ENCODE measurements at places on chromosomes 16 and 17.
A peak's percentile ranks its signal among the peaks of the same experiment; 100 is the strongest.

GRCh38 chr17:61728297-61728836 is 135.0 kb downstream of the BRIP1 start:
- no peak for DNase-seq

- DNase-seq = peak; percentile 85
These were observed at the start of gene PER1 for GRCh38 chr17:8152112-8152775. Gene PER1, minus strand, starts transcription at chr17:8152404. Its CDS starts 1,698 bp downstream, at chr17:8150706.

DNA sequence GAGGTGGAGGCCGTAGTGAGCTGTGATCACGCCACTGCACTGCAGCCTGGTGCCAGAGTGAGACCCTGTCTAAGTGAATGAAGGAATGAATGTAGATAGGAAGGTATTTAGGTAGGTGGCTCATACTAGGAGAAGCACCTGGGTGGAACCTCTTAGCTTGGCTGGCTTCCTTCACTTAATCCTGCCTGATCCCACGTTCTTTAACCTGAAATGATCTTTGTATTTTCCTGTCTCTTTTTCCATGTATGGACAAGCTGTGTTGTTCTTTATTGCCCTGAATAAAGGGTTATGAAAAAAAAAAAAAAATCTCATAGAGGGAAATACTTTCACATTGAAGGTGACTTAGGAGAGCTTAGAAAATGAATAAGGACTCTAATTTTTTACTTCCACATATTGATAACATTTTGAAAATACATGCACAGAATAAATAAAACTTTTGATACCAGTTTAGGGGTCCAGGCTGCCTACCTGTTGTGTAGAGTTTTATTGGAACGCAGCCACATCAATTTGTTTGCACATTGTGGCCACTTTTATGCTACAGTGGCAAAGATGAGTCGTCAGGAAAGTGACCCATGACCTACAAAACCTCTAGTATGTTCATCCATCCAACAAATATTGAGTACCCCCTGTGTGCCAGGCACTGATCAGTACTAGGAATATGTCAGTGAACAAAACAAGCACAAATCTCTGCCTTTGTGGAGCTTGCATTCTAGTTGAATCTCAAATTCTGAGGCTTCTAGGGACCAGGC is 44.6 kb downstream of the VPS35L start:
- no peak for DNase-seq

DNA sequence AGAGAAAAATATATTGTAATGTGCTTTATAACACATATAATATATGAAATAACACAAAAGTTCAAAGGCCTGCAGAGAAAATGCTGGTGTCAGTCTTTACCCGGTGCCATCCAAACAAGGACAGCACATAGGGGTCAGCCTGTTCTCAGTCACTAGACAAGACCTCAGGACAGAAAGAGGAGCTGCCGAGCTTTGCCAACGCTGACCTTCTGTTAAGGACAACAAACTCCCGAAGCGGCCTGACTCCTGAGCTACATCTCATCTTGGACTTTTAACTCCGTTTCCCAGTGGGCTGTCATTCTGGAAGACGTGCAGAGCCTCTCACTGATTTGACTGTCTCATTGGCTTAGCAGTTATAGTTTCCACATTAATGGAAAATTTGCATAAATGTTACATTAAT is 6.9 kb downstream of the ELAC2 start:
- DNase-seq = no peak

DNA sequence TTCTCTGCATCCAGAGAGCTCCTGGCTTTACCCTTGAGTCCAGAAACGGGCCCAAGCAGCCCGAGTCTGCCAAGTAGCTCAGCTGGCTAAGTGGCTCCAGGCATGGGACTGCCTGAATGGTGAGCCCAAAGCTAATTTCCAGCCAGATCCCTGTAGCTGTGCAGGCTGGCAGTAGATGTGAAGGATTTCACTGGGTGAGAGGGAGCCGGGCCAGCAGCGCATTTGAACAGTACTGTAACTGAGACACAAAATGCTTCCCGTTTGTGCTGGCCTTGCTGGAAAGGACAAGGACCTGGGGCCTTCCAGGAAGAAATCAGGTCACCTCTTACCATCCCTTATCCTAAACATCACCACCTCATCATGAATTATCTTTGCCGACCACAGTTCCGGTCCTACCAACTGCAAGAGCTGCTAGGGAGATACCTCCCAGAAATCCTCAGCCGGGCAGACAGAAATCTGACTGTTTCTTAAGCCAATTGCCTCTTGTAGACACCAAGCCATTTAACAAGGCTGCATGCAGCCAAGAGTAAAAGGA is 3.7 kb downstream of the TIMP2 start:
- no peak for DNase-seq

GRCh38 chr16:78906135-78906534 is 694.4 kb downstream of the MAF start:
- no peak for DNase-seq

DNA sequence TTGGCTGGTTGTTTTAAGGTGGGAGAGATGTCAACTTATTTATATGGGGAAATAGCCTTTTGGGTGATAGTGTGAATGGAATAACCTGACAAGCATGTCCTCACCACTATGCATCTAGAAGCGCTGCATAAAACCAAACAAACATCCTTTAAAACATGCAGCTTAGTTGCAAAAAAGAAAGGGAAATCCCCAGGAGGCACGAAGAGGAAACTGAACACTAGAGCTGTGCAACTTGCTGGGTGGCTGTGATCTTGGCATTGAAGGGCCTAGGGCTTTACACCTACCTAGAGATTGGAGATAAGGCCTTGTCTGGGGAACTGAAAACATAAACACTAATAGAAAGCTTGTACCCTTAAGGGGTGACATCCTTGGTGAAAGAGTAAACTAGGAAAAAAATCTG is 7.3 kb downstream of the C16orf54 start:
- DNase-seq = peak; percentile 53

DNA sequence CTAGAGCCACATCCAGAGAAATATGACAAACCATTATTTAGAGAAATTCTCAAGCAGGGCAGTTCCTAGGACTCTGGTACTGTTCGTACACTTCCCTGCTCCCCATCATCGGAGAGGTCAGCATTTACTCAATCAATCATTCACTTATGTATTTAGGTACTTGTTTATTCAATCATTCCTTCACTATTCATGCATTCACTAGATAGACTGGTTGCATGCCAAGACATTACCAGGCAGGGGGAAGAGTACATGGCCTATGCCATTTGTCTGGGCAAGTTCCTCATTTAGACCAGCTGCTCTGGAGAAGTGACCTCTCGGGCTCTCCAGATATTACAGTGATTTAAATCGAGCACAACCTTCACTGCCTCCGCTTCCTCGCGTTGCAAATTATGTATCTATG is 603.4 kb downstream of the KCNJ2 start:
- no peak for DNase-seq

GRCh38 chr17:8806253-8806925 is 7.2 kb upstream of the MFSD6L start:
- DNase-seq = no peak

GRCh38 chr16:86296256-86296655 is 214.1 kb upstream of the FOXF1 start:
- no peak for DNase-seq

DNA sequence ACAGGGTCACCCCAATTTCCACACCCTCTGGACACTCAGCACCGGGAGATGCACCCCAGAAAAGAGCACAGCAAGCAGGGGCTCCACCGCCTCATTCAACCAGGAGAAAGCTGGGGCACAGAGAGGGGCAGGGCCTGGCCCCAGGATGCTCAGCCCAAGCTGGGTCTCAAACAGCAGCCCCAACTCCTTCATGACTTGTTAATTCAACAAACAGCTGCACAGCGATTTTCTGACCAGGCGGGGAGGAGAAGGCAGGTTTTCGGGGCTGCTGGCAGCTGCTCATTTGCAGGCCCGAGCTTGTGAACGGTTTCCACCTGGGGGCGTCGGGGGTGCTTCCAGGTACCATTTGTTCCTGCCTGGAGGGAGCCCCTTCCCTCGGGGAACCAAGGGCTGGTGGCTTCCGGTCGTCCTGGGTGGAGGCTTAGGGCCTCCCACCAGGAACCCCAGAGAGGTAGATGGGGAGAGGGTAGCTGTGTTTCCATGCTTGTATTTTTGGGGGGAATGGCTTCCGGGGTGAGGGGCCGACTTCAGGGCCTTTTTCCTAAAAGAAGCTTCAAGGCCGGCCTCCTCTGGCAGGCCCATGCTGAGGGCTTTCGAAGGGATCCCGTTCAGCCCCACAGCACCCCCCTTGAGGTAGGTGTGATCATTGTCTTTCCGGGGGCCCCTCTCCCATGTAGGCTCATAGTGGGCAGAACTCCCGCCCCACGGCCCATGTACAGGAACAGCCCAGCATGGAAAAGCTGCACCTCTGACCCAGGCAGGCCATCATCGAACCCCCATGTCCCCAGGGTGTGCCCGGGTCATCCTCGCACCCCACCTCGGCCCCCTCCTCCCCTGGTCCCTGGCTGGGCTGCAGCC is 191.6 kb upstream of the GSE1 start:
- DNase-seq = no peak

GRCh38 chr16:80804526-80805383 is at the start of gene CDYL2:
Gene CDYL2, minus strand, starts transcription at chr16:80804598. Its CDS starts 425 bp downstream, at chr16:80804173.
- peak; percentile 25 for DNase-seq

DNA sequence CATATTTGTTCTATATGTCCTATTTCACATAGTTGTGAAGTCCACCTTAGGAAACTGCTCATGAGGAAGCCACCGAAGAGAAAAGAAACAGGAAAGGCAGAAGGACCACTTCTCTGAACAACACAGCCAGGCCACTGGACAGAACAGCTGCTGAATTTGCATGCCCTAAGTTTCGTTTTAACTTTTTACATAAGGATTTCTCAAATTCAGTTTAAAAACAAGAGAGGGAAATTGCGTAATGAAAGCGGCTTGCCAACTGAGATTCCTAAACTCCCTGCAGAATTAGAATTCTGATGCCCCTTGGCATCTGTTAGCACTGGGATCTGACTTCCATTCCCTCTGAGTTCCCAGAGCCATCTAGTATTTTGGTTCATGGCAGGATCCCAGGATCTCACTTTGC is 5.0 kb upstream of the CCL8 start:
- DNase-seq = no peak

DNA sequence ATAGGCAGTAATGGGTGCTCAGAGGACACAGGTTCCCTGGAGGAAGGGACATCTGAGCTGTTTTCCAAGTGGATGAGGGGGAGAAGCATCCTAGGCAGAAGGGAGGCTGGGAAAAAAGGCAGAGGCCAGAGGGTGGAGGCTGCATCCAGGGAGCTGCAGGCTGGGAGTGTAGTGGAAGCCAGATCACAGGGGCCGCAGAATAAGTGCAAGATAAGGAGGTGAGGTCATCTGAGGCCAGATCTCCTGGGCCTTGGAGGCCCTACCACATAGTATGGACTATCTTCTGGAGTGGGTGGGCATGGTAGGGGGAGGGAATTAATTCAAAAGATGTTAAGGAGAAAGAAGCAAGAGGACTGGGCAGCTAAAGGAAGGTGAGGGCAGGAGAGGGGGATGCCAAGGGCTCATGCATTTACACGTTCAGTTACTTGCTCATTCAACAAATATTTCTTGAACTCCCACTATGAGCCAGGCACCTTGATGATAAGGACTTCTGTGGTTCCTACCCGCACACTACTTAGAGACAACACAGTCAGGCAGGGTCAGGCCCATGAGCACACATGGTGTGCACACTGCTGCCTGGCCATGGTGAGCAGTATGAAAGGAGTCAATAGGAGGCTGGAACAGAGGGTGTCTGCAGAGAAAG is 2.4 kb upstream of the RIPOR1 start:
- no peak for DNase-seq

GRCh38 chr16:46801428-46802049 is 29.4 kb downstream of the C16orf87 start:
- DNase-seq = no peak

GRCh38 chr17:83006515-83007455 is 72.6 kb upstream of the METRNL start:
- no peak for DNase-seq

- DNase-seq = no peak
These were observed 114.8 kb downstream of the METRNL start for GRCh38 chr17:83194186-83194561.
